ENCODE measurements at places on chromosomes 7 and 10. TPM values are rescaled to one million over a fixed set of nuclear protein-coding genes. Genes with fewer than 3 reads are reported as not detected.

PHTF2 gene
- 15.1 TPM for total RNA-seq

PNLIP gene
- not detected for total RNA-seq

OR2AE1 gene
- total RNA-seq: 0.39 TPM

DLX6 gene
- total RNA-seq: not detected

ITIH5 gene
- total RNA-seq: 0.29 TPM

GPR158 gene
- 2.6 TPM for total RNA-seq

CNNM2 gene
- 14.3 TPM for total RNA-seq

DNA sequence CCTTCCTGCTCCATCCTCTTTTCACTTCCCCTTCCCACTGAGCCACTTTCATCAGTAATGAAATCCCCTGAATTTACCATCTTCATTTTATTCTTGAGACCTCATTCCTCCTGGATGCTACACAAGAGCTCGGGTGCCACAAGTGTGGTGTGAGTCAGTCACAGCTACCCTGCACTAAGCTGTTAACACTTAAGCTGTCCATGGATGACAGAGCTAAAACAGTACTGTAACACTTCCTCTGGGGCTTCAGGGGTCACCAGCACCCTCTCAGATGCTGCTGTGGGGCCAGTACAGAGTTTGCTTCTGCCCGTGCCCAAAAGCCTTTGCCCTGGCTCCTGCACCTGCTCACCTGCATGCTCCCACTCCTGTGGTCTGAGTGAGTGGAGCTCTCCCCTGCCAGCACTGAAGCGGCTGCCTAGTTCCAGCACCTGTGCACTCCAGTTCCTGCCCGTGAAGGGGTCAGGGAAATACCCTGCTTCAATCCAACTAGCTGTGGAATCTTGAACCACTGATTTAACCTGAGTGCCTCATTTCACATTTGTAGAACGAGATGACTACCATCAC lies 71.9 kb downstream of the POT1 start:
- DNase-seq: no peak

DNA sequence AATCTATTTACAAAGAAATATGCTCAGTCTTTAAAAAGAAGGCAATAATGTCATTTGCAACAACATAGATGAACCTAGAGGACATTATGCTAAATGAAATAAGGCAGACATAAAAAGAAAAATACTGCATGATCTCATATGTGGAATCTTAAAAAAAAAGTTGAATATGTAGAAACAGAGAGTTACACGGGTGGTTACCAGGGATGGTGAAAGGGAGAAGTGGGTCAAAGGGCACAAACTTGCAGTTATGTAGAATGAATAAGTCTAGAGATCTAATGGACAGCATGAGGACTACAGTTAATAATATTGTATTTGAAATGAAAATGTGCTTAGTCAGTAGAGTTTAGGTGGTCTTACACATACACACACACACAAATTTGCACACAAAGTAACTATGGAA lies 88.2 kb upstream of the CCDC71L start:
- no peak for DNase-seq

DNA sequence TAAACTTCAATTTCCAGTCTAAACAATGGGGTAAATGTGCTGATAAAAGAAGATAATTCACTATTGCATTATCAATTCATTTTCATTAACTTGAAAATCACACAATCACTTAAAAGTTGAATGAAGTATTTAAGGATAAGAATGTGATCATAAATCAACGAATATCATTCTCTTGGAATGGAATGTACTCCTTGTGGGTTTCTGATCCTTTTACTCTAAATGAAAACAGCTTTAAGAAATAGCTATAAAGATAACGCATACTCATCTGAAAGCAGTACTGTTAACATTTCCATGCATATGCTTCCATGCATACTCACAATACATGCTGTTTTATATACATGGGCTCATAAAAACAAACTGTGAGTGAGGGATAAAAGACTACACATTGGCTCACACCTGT lies 108.8 kb downstream of the ATE1 start:
- DNase-seq: no peak

DNA sequence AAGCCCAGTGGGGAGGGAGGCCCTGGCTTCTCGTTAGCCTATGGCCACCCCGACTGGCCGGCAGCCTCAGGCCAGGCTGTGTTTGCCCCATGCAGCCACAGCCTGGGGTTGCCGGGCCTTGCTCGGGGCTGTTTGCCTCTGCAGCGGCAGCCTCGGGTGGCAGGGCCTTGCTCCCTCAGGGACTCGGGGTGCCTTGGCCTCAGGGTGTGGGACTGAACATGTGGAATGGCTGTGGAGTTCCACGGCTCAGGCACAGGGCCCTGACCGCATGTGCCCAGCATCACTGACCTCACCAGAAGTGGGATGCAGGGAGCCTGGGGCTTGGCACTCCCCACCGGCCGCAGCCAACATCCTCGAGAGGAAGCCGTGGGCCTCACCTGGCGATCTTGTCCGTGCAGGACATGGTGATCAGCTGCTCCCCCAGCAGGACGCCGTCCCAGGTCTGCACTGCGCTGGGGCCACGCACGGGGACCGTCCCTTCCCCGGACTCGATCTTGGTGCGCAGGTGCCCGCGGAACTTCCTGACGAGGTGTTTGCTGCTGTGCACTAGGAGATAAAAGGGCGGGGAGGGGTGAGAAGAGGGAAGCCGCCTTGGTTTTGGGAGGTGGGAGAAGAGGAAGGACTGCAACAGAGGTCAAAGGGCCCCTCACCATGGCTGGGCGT lies 160.5 kb downstream of the WDR37 start:
- DNase-seq: no peak

- peak; percentile 80 for DNase-seq
Measured at GRCh38 chr7:82740246-82740848, 296.8 kb upstream of the CACNA2D1 start.

- DNase-seq: no peak
Measured at GRCh38 chr10:129887986-129888783, 75.9 kb downstream of the EBF3 start.

- no peak for DNase-seq
Measured at GRCh38 chr7:157020514-157021070, 10.1 kb upstream of the MNX1 start.

DNA sequence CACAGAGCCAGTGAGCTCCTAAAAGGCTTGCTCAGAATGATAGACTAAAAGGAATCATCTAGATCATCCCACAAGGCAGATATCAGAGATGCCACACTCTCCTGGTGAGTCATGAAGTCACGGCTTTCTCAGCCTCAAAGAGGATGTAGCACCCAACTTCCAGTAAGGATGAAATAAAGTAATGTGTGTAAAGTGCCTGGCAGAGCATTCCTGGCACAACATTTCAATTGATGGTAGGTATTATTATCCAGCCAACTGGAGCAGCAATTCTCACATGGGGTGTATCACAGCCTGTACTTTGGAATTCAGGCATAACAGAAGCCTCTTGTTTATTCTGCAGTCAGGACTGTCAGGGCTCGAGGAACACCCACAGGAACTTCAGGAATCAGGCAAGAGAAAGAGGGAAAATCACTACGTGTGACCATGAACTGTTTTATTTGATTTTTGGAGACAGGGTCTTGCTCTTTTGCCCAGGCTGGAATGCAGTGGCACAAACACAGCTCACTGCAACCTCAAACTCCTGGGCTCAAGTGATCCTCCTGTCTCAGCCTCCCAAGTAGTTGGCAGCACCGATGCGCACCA lies 5.3 kb upstream of the NAT16 start:
- DNase-seq: no peak

DNA sequence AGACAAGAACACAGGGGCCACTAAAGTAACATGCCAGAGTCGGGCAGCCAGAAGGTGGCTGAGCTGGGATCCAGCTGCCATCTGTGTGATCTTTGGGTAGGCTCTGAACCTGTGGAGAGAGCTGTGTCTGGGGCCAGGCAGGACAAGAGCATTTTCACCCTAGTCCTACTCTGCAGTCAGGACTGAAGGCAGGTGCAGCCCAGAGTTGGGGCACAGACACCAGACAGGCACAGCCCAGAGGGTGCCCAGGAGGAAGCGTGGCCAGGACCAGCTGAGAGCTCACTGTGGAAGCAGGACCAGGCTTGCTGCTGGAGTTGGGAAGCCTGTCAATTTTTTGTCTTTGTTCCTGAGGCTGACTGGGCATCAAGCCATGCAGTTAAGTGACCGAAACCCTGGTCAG lies 113.6 kb downstream of the ADCY1 start:
- DNase-seq: no peak

DNA sequence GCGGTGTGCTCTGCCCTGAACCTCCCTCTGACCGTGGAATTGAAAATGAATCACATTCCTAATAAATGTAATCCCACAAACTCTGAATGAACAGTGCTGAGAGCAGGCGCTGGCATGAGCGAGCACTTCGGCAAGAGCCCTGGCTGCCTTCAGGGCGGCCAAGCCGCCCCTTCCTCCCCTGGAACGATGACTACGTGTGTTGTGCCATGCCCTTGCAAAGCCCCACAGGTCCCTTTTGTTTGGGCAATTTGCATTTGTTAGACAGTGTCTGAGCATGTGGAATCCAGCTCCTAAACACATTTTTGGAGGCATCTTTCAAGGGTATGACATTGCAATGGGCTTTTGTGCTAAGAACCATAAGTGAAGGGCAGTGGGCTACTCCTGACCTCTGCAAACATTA lies 95.6 kb upstream of the MKI67 start:
- DNase-seq: no peak

- no peak for DNase-seq
Measured at GRCh38 chr7:156765901-156766656, 125.5 kb downstream of the RNF32 start.

DNA sequence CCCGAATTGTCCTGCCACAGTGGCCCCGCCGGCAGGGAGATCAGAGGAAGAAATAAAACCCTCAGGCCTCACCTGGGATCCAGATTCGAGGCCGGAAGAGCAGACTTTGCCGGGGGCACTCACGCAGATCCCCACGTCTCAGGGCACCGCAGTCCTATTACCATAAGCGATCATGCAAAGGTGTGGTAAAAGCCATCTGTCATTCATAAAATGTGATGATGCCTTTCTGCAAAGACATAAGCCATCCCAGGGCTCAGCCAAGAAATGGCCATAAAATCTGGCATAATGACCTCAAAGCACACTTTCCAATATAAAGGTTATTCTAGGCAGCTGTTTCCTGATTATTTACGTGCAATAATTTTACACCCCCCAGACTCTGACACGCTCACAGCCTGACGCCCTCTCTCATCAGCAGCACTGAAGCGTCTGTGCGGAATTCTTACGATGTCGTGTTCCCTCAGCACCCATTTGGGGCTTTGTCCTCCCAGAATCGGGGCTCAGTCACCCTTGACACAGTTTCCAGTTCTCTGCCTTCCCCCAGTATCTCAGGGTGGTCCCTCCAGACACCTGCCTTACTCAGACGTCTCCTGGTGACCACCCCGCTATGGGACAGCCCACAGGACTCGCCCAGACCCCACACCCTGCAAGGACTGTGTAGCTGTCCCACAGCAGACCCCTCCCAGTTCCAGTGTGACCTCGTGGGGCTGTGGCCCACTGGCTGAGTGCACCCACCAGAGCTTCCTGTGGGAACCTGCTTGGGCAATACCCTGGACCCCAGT lies 74.3 kb upstream of the FAM20C start:
- no peak for DNase-seq

DNA sequence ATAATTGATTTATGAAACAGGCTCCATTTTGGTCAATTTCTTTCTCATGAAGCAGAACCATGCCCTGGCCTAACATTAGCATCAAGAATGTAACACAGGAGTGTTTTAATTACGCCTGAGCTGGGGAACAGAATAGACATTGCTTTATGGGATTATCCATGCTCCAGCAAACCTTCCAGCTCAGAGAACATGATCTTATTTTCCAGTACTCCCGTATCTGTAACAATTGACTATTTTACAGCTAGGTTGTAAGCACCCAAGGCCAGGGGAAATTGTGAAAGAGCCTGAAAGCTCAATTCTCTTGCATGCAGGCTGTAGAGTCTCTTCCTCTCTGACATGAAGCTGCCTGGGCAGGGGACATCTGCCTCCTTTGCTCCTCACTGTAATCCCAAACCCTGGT lies 30.8 kb upstream of the CRYGN start:
- DNase-seq: no peak

DNA sequence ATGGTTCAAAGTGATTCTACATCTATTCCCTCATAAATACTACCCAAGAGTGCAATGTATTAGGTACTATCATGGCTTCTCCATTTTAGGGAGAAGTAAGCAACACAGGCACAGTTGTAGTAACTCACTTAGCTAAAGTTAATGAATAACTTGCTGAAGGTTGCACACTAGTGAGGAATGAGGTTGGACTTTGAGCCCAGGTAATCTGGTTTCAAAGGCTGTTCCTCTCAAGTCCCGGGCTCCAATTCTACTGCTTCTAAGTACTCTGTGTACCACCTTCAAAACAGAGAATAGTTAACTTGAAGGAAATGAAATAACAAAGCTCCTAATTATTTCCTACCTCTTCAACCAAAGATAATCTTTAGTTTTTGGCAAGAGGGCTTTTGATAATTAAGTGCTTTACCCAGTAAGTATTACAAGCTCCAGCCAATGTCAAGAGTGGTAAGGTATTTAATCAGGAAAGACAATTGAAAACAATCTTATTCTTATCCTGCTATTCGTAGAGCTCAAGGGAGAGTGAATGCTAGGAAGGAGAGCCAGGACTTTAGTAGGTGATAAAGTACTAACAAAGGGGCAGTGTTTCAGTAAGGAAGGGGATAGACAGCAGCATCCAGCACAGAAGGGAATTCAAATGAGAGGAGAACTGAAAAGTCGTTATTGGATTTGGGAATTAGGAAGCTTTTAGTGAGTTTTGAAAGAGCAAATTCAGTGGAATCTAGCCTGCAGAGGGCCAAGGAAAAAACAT lies 158.2 kb upstream of the PTPRZ1 start:
- DNase-seq: no peak

- no peak for DNase-seq
Measured at GRCh38 chr7:106731646-106732444, 70.9 kb upstream of the CCDC71L start.

- no peak for DNase-seq
Measured at GRCh38 chr7:138074121-138074520, 2.1 kb upstream of the AKR1D1 start.

GRCh38 chr10:118572256-118573041 lies 23.0 kb downstream of the PRLHR start:
- DNase-seq: no peak

DNA sequence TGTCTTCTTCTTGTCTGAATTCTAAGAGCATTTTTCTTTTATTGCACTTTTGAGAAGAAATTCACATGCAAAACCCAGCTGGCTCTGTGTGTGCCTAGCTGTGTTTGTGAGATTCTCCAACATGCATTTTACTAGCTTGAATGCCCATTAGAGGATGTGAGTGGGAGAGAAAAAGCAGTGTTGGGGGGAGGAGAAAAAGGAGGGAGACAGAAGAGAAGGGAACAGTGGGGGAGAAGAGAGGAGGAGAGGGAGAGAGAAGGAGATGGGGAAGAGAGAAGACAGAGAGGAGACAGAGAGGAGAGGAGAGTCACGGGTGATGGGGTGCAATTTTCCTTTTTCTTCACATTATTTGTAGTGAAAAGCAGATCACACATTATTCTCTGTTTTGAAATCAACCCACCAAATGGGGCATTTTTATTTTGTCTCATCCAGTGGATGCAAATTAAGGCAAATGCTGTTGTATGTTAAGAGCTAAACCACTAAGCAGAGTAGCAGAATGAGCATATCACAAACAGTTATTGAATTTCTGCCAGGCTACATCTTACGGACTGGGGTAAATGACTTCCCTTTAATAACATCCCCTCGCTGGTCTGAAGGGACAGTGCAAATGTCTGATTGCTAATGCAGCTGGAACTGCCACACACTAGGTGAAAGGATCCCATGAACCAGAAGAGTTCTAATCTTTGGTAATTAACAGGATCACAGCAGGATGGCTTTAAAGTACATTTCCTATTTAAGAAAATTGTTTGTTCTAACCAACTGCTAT lies 849 bp downstream of the LRRN3 start:
- DNase-seq: no peak

GRCh38 chr7:14385074-14385473 lies 395.6 kb upstream of the ETV1 start:
- DNase-seq: no peak

GRCh38 chr10:69866246-69866687 lies 64.6 kb downstream of the COL13A1 start:
- no peak for DNase-seq

All from glutamatergic neuron (in vitro differentiated cells).